ENCODE measurements at places on chromosomes 6 and 20. TPM values are rescaled to one million over a fixed set of nuclear protein-coding genes. Genes with fewer than 3 reads are reported as not detected.

DNA sequence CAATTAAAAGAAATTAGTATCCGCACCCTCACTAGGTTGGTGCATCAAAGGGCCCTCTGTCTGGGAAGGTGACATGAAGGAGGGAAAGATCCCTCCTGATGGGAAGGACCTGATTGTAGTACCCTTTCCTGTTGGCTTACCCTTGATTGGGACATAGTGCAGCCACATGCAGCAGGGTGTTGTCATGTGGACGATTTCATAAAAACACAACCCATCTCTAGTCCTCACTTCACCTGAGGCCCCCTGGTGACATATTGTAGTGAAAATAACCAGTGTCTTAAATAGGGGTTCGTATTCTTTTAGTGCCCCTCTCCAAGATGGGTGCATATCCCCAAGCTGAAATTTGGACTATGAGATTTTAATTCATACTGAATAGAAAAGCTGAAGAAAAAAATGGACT is 97.3 kb downstream of the SLX4IP start:
- no peak for DNase-seq

DNA sequence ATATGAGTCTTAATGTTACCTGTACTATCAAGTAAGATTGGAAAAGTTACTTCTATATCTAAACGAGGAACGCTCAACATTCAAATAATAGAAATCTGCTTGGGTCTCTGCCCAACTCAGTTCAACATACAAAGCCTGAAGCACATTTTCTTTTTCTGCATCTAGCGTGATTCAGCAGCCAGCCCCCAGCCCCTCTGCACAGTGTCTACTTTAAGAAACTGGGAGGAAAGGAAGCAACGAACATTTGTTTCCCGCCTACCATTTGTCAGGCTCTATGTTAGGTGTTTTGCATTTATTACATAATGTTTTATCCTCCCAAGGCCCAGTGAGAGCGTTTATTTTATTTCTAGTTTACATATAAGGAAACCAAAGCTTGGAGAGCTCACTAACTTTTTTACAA is 17.3 kb downstream of the PHACTR1 start:
- DNase-seq = no peak

DNA sequence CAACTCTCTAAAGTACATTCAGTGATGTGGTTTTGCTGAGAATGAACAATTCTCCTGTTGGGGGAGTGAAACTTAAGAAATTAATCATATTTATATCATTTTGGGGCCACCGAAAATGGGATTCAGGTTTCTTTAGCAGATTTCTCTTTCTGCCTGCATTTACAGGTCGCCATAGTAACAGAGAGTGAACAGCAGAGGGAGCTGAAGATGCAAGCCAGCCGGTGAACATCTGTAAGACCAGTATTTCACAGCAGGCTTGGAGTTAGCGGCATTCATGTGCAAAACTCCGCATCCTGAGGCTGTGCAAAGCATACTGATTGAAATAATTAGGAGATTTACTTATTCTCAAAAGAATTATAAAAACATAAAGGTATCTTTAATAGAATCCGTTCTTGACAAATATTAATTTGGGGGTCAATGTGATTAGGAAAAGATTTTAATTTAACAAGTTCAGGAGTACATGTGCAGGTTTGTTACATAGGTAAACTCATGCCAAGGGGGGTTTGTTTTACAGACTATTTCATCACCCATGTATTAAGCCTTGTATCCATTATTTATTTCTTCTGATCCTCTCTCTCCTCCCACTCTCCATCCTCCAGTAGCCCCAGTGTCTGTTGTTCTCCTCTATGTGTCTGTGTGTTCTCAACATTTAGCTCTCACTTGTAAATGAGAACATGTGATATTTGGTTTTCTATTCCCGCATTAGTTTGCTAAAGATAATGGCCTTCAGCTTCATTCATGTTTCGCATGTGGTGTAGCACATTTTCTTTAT is 17.8 kb upstream of the HSF2 start:
- peak; percentile 48 for DNase-seq

The LINC00237 gene
- total RNA-seq = not detected

DNA sequence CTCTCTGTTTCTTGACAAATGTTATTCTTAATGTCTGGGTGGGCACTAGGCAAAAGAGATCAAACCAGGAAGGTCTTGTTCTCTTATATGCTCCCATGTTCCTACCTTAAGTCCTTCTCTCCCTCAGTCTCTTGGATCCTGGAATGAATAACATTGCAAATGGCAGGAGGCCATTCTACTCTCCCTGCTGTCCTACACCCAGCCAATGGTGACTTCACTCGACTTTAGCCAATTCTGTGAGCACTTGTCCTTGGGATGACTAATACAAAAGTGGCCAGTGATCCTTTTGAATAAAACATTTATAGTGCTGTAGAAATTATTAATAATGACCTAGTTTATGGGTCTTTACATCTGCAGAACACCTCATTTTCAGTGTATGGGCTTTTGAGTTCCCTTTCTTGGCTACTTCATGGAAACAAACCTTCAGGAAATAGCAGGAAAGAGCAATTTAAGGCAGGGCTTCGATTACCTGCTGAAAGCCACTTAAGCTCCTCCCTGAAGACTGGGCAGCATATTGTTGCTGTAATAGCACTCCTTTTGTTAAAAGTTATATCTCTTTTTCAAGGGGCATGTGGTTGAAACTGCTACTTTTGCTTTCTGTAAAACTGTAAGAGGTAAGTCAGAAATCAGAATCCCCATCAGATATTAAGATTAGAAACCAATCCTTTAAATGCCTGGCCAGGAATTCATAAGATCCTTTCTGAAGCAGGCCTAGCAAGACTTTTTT is 10.5 kb downstream of the OTOR start:
- no peak for DNase-seq

DNA sequence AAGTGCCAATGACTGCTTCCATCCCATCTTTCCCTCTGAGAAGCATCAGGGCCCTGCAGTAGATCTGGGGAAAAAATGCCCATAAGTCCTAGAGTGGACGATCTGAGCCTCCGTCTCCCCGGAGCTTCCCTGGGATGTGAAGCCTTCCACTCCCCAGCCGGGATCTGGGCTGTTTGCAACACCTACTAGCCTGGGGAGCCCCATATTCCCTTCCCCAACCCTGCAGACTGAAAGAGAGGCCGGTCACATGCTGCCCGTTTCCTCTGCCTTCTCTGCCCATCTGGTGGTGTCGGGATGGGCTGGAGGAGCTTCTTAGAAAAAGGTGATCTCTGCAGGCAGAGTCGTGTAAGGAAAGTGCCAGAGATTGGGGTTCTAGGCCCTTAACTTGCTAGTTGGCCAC is 1.1 kb downstream of the SNPH start:
- DNase-seq = no peak

The BACH2 gene
- 4.5 TPM for total RNA-seq

DNA sequence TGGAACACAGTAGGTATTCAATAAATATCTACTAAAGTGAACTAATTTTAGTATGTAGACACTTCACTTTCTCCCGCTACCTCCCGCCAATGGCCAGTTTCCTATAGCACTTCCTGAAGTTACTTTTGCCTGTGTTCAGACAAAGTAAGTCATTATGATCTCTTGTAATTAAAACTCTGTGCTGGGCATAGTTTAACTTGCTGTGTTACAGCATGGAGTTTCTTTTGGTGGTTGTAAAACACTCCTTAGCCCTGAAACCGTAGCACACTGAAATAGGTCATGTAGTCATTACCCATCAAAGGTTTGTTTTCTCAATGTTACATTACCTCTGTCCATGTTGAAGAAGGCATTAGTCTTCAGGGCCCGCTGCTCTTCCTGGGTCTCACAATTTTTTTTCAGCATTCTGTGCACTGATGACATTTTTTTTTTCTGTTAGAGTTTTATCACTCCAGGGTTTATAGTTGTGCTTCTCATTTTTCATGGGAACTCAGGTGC is 54.0 kb upstream of the CENPW start:
- no peak for DNase-seq

DNA sequence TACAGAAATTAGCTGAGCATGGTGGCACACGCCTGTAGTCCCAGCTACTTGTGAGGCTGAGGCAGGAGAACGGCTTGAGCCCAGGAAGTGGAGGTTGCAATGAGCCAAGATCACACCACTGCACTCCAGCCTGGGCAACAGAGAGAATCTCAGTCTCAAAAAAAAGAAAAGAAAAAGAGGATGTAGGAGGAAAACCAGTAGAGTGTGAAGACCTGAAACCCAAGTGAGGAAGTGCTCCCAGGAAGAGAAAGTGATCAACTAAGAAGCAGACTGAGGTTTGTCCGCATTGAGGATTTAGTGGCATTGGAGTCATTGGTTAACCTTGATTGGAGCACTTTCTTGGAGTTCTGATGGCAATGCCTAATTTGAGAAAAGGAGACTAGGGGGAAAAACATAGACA is 20.6 kb upstream of the TASP1 start:
- DNase-seq = no peak

The DNMT3B gene
- 1.2 TPM for total RNA-seq

Measured in mammary epithelial cell (primary cell).